WTC11 (cell line): ENCODE measurements at places on chromosomes 7 and 10.

DNA sequence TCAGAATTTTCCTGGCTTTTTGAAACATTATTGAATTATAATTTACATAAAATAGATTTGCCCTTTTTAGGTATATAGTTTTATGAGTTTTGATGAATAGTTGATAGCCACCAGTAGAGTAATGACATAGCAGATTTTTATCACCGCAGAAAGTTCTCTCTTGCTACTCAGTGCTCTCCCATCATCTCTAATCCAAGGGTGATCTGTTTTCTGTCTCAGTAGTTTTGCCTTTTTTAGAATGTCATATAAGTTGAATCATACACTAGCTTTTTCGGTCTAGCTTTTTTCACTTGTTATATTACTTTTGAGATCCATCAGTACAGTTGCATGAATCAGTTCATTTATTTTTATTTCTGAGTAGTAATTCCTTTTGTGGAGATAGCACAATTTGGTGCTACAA lies 17.9 kb downstream of the RSBN1L start:
- no peak for DNase-seq

DNA sequence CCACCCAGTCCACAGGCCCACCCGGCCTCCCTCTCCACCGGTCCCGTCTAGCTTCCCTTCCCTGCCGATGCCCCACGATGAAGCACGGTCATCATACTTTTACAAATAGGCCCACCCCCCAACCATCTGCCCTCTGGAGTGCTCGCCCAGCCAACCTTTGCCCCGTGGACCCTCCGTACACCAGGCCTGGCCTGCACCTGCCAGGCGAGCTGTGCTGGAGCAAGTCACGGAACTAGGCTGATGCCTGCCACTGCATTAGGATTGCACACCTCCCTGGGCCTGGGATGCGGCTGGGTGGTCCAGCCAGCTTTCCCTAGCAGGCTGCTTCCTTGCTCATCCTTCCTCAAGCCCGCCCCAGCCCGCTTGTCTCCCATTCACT lies 44.7 kb downstream of the PPIF start:
- DNase-seq: peak; percentile 7

DNA sequence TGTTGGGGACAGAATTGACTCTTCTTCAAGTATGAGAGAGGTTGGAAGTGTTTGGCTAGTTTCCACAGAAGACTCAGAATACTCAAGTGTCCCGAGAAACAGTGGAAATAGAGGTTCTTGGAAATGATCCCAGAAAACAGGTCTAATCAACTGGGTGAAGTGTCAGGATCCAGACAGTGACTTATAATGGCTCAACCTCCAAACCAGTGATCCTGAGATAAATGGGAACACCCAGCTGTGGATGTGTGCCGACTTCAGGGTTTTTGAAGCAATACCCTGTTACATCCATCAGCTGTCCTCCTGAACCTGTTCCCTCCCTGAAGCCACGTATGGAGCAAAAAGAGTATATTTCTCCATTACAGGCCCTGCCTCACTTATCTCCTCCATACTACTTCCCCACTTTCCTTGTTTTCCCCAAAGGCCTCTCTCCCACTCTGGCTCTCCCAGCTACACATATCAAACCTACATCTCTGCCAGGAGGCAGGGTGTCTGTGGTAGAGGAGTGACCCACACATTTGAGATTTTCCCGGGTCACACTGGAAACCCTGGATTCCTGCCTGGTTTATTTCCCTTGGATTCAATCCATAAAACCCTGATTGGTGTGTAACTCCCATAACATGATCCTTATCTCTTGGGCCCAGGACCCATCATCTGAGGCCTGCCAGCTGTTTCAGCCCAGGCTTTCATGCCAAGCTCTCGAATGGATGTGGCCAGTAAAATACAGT lies 17.6 kb upstream of the ELOVL3 start:
- no peak for DNase-seq

- no peak for DNase-seq
Measured at GRCh38 chr10:670038-670437, 19.4 kb downstream of the DIP2C start.

DNA sequence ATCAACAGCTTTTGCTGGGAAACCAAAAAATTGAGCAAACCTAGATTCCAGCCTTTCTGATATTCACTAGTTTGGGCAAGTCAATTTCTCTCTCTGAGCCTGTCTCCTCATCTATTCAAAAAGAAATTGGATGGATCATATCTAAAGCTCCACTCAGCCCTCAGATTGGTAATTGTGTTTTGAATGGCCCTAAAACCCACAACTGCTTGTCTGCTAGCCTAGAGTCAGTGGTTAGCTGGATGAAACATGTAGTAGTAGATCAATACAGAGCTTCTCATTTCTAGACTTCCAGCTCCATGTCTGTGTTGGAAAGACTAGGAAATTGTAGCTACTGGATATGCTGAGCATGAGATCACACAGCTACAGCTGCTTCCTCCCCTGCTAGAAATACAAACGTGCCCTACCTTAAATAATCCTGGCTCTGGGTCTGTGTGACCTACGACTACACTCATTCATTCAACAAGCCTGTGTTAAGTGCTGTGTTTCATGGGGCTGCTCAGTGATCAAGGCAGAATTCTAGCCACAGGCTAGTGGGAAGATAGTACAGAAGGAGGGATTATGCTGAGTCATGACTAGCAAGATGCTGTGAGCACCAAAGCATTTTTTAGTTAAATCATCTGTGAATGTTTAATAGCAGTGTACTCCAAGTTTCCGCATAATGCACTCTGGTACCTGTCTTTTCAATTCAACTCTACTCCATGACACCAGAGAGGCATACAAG lies 15.7 kb downstream of the DNTT start:
- no peak for DNase-seq

DNA sequence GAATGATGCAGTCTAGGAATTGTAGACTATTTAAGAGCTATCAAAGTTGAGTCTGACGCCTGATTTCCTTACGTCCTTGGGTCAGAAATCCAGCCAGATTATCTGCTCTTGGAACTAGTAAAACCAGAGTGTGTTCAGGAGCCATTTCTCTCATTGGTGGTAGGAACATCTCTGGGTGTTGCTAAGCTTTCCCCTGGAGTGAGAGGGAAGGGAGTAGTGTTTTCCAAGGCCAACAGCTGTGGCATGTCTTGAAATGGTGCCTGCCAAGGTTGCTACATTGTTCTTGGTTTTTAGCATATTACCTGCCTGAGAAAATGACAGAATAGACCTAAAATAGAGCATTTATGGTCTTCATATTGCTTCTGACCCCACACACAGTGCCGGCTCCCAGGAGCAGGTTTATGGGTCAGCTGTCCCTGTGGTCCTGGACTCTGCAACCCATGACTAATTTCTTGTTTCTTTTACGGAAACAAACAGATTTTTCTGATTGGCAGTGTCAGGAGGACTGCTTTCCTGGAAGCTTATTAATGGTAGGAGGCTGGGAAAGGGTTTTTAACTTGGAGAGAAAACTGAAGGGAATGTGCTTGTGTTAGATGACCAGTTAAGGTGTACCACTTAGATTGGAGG lies 17.5 kb downstream of the GBF1 start:
- no peak for DNase-seq

DNA sequence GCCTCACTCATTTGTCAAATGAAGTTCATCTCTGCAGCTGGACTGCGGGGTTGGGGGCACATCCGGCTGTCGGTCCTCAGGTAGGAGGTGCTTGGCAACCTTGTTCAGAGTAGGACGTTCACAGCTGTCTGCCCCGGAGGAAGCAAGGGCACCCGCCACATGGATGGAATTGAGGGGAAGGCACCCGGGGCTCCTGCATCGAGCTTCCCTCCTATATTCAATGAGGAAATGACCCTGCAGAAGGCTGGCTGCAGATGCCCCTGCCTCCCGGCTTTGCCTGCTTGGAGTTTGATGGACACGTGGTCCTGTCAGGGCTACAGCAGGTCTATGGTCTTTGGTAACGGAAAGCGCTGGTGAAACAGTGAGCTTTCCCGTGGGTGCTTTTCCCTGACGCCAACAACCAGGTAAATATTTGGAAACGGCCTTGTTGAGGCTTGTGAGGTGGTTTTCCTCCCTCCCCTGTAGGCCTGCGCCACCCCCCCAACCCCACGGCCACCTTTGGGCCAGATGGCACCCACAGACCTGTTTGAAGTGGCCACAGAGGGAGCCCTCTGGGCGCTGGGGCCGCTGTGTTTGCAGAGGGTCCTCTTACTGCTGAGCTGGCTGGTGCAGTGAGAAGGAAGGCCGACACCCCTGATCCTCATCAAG lies 32.9 kb downstream of the HTRA1 start:
- DNase-seq: no peak

DNA sequence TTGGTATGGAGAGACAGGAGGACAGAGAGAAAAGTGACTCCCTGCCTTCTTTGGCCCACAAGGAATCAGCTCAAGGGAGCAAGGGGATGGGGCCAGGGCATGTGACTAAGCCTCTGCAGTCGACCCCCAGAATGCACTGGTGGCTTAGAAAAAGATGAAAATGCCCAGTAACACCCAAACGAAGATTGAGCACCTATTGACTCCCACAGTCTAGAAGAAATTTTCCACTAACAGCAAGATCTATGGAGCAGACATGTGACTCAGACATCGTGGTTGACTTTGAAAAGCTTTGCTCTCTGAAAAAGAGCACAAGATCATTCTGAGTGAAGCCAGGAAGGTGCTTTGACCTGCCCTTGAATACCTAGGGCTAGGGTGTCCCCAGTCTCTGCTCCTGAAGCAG lies 586.0 kb downstream of the CALN1 start:
- no peak for DNase-seq

- DNase-seq: no peak
Measured at GRCh38 chr7:39488467-39489393, 77.5 kb upstream of the YAE1 start.

GRCh38 chr7:94239661-94240234 lies 154.9 kb upstream of the COL1A2 start:
- peak; percentile 15 for DNase-seq

DNA sequence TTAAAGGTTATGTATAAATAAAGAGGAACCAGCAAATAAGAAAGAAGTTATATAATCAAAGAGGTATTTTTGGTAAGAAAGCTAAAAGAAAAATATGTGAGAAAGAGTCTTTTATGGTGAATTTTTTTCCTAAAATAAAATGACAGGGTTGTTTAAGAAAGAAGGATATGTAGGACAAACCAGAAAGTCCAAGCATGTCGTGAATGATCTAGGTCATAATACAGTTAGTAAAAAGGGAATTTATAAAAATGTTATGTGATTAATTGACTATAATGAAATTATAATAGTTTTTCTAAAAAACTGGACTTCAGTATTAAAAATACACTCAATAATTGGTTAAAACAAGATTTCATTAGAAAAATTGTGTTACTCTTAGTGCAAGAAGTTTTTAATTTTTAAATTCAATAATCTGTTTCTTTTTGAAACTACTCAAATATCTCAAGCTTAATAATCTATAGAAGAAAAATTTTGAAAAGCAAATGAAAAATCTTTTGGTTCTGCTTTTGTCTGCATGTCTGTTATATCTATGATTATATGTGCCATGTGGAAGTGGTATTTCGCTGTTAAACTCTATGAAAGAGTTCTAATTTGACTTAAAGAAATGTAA lies 23.3 kb downstream of the AVL9 start:
- DNase-seq: no peak

DNA sequence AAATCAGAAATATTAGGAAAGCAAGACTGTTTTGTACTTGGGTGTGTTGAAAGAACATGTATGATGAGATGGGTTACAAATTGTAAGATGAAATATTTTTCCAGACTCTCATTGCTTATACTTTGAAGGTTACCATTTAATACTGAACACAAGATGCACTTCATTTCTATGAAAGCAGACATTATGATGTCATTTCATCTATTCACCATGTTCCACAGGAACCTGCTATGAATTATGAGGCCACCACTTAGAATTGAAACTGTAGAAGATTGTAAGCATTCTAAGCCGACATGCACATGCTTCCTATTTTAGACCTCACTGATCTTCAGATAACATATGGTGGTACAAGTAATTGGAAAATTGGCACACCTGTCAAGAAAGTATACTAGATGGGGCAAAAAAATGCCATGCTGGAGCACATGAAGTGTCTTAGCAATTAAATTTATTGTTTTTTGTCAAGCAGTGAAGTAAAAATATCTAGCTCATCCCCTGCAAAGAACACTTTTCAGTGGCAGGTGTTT lies 195.0 kb downstream of the PHF14 start:
- DNase-seq: no peak

DNA sequence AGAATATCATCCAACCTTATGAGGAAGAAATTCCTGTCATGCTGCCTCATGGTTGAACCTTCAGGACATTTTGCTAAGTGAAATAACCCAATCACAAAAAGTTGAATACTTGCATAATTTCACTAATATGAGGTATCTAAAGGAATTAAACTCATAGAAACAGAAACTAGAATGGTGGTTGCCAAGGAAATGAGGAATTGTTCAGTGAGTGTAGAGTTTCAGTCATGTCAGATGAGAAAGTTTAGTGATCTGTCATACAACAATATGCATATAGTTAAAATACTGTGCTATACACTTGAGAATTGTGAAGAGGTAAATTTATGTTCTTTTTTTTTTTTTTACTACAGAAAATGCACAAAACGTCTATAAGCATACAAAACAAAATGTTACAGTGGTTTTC lies 60.7 kb downstream of the R3HCC1L start:
- no peak for DNase-seq

GRCh38 chr10:3524086-3524960 lies 260.7 kb downstream of the KLF6 start:
- DNase-seq: no peak

- DNase-seq: no peak
Measured at GRCh38 chr7:105096306-105096705, 82.3 kb downstream of the KMT2E start.

- peak; percentile 38 for DNase-seq
Measured at GRCh38 chr10:131788386-131788785, 112.4 kb upstream of the PPP2R2D start.

DNA sequence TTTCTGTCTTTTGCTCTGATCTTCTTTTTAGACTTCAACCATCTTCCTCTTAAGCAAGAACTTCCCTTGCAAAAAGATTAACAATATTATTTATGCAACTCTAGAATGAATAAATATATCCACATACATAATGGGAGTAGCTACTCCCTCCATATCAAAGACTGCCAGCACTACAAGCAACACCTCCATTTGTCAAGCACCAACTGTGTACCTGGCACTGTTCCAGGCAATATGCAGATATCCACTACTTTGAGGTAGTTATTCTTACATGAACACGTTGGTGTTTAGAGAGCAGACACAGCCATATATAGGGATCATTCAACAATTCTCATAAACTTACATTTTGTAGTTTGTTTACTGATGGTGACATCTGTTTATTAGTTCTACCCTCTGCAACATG lies 83.6 kb upstream of the CACNB2 start:
- no peak for DNase-seq

DNA sequence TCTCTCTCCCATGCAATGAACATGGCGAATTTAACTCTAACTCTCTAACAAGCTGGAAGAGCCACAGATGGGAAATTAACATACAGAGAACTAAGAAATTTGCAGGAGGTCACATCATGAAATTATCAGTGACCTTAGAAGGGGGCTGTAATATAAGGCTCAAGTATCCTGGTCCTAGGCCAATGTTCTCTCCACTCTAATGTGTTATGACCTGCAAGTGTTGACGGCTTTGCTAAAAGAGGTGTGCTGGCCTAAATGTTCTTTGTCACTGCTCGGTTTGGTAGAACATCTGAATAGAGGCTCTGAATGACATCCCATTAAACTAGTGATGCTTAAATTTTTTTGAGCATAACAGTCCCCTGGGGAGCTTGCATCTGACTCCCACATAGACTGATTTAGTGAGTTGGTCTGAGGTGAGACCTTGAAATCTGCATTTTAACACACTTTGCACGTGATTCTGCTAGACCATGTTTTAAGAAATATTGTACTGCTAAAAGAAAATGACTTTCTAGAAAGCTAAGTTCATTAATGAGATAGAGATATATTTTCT lies 129.3 kb downstream of the GFRA1 start:
- no peak for DNase-seq

GRCh38 chr10:58892031-58892531 lies 284.4 kb upstream of the PHYHIPL start:
- DNase-seq: no peak

GRCh38 chr7:30842542-30843451 lies 68.9 kb upstream of the AQP1 start:
- no peak for DNase-seq
